ENCODE measurements at places on chromosomes 6 and 20. TPM values are rescaled to one million over a fixed set of nuclear protein-coding genes. Genes with fewer than 3 reads are reported as not detected.
A peak's percentile ranks its signal among the peaks of the same experiment; 100 is the strongest.

The HLA-F gene
- 181 TPM for total RNA-seq

DNA sequence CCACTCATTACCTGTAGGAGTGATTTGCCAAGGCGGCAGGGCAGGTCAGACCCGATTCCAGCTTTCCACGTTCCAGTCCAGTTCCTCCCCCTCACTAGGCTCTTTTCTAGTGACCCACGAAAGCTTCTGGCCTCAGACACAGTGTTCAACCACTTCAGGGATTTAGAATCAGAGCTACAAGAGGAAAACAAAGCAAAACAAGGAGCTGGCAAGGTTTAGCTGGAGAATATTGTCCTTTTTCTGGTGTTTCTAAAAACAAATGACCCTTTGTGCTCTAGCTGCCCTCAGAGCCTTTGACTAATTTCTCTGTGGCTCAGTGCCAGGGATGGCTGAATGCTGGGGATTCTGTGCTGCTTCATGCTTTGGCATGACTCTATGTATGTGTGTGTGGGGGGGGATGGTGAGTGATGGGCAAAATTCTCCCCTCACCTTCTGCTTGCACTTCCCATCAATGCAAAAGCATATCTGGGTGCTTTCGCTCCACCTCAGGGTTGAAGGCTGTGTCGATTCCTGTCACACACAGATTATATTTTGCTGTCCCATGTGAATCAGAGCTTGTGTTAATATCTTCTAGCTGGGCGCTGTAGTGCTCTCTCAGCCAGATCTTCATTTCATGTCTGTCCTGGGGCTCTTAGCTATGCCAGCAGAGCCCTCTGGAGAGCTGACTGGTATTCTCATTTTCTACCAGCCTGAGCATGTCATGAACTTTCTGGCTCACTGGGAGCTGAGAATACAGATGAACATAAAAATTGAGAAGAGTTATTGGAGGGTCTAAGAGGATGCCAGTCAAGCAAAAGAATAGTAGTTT, 19.3 kb upstream of the NEDD9 start:
- H3K27ac ChIP-seq, result peak overlapping the region; percentile 25
- H3K36me3 ChIP-seq, result peaks cover 70% of the 10 kb centered on the region
- H3K27me3 ChIP-seq, result no peaks in the 10 kb centered on the region
- H3K4me1 ChIP-seq, result peaks cover 14% of the 10 kb centered on the region
- no peak overlapping the region for H3K4me3 ChIP-seq
- DNase-seq, result no peak

The LTB gene
- total RNA-seq, result 613 TPM

DNA sequence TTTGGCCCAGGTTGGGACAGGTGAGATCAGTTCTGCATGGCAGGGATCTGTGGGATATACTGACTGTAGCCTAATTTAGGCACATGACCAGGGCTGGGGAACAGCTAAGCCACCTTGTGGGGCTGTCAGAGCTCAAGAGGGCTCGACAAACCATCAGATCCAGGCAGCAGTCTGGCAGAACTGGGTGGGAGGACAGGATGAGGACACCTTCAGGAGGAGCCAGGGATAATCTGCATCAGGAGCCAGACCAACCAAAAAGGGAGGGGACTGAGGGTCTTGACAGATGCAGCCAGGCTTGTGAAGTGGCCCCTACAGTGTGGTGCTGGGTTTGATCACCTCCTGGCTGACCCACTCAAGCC, 123.4 kb downstream of the MAFB start:
- H3K27me3 ChIP-seq, result no peaks in the 10 kb centered on the region
- H3K36me3 ChIP-seq, result no peaks in the 10 kb centered on the region
- no peak for DNase-seq

GRCh38 chr20:16975682-16976081, 227.5 kb downstream of the OTOR start:
- no peak overlapping the region for H3K4me3 ChIP-seq
- H3K36me3 ChIP-seq, result no peaks in the 10 kb centered on the region
- DNase-seq, result no peak
- no peaks in the 10 kb centered on the region for H3K27me3 ChIP-seq

The ZFP57 gene
- total RNA-seq, result not detected

The WASF1 gene
- 0.76 TPM for total RNA-seq

DNA sequence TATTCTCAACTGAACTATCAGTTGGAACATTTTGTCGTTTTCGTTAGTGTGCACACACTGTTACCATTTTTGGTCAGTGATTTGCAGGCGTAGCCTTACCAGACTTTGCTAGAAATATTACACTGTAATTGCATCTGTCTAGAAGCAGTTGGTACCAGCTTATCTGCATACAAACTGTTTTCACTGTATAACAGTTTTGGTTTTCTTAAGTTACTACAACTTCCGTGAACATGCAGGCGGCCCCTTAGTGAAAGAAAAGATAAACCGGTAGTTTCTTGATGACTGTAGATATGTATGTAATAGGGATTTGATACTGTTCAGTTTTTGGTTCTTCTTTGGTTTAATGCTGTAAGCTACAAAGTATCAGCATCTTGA, 1.3 kb downstream of the DSTN start:
- H3K27ac ChIP-seq, result peak overlapping the region; percentile 77
- H3K4me1 ChIP-seq, result peaks cover 25% of the 10 kb centered on the region
- DNase-seq, result peak; percentile 39
- H3K27me3 ChIP-seq, result peaks cover 12% of the 10 kb centered on the region
- peaks cover 7% of the 10 kb centered on the region for H3K36me3 ChIP-seq

The LPA gene
- not detected for total RNA-seq

DNA sequence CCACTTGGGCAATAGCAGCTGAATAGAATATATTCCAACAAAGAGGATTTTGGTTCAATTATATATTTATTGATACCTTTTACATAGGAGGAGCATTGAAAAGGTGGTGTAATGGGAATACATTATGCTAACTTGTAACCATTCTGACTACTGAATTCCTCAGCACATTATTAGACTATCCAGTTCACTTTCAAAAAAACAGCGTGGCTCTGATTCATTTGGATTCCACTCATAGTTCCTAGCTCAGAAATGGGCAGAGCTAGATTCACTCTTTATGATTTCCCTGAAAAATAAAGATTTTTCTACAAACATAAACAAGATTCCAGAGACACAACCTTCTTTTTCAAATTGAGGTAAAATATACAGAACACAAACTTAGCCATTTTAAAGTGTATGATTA, 9.2 kb upstream of the TRERF1 start:
- H3K4me1 ChIP-seq, result no peaks in the 10 kb centered on the region
- no peaks in the 10 kb centered on the region for H3K36me3 ChIP-seq
- no peak overlapping the region for H3K4me3 ChIP-seq
- H3K27me3 ChIP-seq, result peaks cover 6% of the 10 kb centered on the region

DNA sequence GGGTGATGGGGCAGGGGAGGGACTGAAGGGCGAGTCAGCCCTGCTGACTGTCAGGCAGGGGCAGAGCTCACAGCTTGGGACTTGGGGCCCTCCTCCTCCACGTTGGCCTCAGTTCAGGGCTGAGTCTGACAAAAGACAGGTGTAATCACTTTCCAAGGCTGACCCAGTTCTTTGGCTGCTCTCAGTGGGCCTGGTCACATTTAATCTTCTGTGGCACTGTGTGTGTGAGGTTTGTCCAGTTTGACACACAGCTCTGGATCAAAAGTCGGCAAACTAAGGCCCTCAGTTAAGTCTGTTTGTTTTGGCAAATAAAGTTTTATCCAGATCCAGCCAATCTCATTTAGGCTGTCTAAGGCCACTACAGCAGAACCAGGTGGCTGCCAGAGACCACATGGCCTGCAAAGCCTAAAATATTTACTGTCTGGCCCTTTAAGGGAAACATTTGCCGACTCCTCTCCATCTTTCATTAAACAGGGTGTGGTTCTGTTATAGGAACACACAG, 5.1 kb upstream of the MAP1LC3A start:
- no peak for DNase-seq
- peaks cover 3% of the 10 kb centered on the region for H3K36me3 ChIP-seq
- H3K4me3 ChIP-seq, result no peak overlapping the region
- no peaks in the 10 kb centered on the region for H3K27me3 ChIP-seq

The TNXB gene
- total RNA-seq, result 4.8 TPM

DNA sequence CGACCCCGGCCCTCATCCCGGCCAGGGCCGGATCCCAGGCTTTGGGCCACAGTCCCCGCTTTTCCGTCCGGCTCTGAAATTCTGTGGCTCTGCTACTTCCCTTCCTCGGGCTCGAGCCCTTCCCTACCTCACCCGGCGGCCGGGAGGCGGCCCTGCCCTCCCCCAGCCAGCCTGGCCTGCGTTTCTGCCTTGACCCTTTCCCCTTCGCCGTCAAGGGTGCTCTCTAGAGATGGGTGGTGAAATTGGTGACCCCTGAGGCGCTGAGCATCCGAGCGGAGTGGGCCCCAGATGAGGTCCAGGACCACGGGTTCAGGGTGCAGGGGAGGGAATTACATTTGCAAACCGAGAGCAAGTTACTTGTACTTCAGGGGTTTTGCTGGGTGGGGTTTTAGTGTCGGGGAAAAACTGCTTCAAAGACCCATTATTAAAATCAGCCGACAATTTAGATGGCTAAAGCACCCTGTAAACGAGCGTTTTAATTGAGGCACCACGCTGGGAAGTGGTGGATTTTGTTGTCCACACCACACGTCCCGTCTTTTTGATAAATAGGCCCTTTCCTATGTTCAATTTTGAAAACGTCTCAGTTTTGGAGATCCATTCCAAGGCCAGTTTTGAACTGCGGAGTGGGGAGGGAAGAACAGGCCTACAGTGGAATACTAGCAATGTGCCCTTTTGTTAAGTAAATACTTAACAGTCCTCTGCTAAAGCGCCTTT, 9.9 kb downstream of the TFAP2A start:
- H3K27me3 ChIP-seq, result peaks cover 71% of the 10 kb centered on the region
- no peak for DNase-seq
- H3K4me1 ChIP-seq, result peaks cover 13% of the 10 kb centered on the region

The PPIL6 gene
- total RNA-seq, result 0.16 TPM

The FAM83D gene
- total RNA-seq, result 24.9 TPM

DNA sequence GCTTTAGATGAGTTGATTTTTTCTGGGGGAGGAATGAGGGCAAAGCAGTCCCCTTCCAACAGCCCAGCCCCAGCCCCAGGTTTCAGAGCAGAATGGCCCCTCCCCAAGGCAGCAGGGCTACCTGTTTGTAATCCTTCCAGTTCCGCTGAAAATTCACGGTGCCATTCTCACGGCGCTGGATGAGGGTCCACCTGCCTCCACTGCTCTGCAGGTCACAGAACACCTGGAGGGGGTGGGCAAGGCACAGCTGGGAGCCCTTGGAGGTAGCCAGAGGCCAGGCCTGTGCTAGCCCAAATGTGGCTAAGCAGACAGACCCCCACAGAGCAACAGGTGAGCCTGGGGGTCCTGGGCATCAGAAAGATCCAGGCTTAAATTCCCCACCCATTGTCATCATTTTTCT, 36.5 kb downstream of the ANGPT4 start:
- no peaks in the 10 kb centered on the region for H3K27me3 ChIP-seq
- H3K27ac ChIP-seq, result no peak overlapping the region
- DNase-seq, result no peak
- H3K4me1 ChIP-seq, result peaks cover 27% of the 10 kb centered on the region
- H3K4me3 ChIP-seq, result no peak overlapping the region

GRCh38 chr6:9543649-9544048, 871.2 kb downstream of the TFAP2A start:
- DNase-seq, result no peak
- H3K36me3 ChIP-seq, result no peaks in the 10 kb centered on the region
- H3K27me3 ChIP-seq, result no peaks in the 10 kb centered on the region
- H3K4me3 ChIP-seq, result no peak overlapping the region
- no peak overlapping the region for H3K27ac ChIP-seq

The HELZ2 gene
- total RNA-seq, result 99.1 TPM

GRCh38 chr20:47857569-47858464, 72.5 kb upstream of the SULF2 start:
- DNase-seq, result no peak
- no peaks in the 10 kb centered on the region for H3K36me3 ChIP-seq
- H3K27me3 ChIP-seq, result peaks cover 11% of the 10 kb centered on the region
- H3K4me1 ChIP-seq, result no peaks in the 10 kb centered on the region
- H3K4me3 ChIP-seq, result no peak overlapping the region

- no peak overlapping the region for H3K27ac ChIP-seq
- H3K36me3 ChIP-seq, result no peaks in the 10 kb centered on the region
- H3K27me3 ChIP-seq, result peaks cover 6% of the 10 kb centered on the region
- H3K4me1 ChIP-seq, result no peaks in the 10 kb centered on the region
- DNase-seq, result no peak
Measured at GRCh38 chr6:138234363-138234762, 16.1 kb upstream of the PBOV1 start.

The ABHD16B gene
- total RNA-seq, result not detected

The NMBR gene
- not detected for total RNA-seq

DNA sequence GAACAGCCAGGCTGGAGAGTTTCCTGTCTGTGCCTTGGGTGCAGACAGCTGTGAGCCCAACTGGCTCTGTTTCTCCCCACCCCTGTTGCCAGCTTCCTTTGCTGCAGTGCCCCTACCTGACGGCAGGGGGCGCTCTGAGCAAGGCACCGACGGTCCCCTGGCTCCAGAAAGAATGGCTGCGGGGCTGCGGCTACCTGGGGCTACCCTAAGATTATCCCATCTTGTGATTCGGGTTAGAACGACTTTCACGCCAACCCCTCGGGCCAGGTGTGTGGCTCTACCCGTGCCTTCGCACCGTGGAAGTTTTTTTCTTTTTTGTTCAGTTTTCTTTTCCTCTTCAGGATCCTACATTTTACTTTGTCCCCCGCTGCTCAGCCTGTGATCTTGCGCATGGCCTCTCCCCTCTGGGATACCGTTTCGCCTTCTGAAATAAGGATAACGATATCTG, 33.4 kb upstream of the AAR2 start:
- peak; percentile 84 for DNase-seq
- no peaks in the 10 kb centered on the region for H3K36me3 ChIP-seq
- peaks cover 4% of the 10 kb centered on the region for H3K4me1 ChIP-seq
- no peak overlapping the region for H3K27ac ChIP-seq
- H3K4me3 ChIP-seq, result no peak overlapping the region

DNA sequence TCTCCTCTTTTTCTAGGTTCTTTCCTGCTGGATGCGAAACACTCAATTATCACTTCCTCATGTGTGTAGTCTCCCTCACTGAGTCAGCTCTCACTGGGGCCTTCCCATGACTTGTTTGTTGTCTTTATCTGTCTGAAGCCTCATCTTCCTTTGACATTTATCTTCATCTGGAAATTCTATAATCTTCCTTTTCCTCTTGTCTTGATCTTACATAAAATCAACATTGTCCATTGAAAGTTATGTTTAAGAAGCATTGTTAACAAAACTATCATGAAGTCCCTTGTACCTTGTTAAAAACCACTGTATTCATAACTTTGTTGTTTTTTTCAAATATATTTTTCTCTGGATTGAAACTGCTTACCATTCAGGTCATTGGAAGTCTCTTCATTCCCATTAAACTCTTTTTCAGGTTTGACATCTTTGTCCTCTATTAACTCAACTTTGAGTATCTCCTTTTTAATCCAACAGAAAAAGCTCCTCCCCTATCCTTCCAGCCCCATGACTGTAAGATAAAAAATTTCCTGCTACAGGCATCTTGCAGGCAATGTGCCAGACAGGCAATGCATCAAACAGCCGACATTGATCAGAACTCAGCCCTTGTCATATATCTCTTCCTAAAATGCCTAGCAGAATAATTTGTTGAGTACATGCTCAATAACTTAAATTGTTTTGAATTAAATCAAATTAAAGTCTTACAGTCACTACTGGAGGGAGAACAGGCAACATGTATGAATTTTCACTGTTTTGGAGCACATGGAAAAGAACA, 34.8 kb downstream of the MYLIP start:
- H3K36me3 ChIP-seq, result peaks cover 6% of the 10 kb centered on the region
- H3K4me3 ChIP-seq, result no peak overlapping the region
- no peak for DNase-seq
- peaks cover 10% of the 10 kb centered on the region for H3K27me3 ChIP-seq
- H3K4me1 ChIP-seq, result peaks cover 39% of the 10 kb centered on the region
